ENCODE measurements at places on chromosomes 7 and 10. TPM values are rescaled to one million over a fixed set of nuclear protein-coding genes. Genes with fewer than 3 reads are reported as not detected.

Gene ZNF485
- total RNA-seq = 3.4 TPM

Gene C10orf88
- total RNA-seq = 7.6 TPM

Gene CASTOR2
- total RNA-seq = 11.9 TPM

Gene OR2A42
- total RNA-seq = not detected

Gene SPDYE11
- total RNA-seq = not detected

Gene HOXA1
- total RNA-seq = 0.75 TPM

Gene GHRHR
- total RNA-seq = not detected

DNA sequence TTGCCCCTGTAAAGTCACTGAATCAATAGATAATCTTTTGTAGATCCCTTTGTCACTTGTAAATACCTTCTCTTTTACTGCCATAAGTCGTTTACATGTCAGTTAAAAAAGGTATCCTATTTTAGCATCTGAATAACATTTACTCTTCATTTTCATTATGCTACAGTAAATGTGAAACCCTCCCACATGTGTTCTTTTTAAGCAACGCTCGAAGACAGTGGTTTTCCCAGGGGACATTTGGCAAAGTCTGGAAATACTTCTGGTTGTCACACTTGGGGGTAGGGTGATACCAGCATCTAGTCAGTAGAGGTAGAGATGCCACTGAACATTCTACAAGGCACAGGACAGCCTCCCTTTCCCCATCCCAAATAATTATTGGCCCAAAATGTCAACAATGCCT is 23.7 kb downstream of the ATAD1 start:
- no peak for DNase-seq

DNA sequence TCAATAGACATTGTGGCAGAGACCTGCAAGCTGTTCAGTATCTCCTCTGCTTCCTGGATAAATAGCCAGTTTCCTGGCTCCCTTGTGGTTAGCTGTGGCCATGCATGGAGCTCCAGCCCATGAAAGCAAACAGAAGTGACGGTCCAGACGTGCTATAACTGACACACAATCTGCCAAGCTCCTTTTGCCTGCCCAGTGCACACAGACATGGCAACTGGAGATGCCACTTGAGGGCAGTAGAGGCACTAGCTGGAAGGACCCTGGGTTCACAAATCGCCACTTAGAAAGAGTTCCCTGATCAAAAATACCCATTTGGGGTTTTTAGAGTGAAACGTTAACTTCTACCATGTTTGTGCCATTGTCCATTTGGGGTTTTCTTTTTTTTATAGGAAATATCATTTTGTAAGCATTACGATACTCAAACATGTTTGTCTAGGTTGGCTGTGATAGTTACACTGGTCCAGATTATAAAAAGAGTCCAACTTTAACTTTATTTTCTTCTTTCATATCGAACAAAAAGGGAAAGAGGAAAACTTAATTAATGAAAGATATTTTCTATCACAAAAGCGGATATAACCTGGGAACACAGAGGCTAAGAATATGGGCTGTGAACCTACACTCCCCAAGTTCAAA is 31.3 kb downstream of the KIN start:
- DNase-seq = no peak

DNA sequence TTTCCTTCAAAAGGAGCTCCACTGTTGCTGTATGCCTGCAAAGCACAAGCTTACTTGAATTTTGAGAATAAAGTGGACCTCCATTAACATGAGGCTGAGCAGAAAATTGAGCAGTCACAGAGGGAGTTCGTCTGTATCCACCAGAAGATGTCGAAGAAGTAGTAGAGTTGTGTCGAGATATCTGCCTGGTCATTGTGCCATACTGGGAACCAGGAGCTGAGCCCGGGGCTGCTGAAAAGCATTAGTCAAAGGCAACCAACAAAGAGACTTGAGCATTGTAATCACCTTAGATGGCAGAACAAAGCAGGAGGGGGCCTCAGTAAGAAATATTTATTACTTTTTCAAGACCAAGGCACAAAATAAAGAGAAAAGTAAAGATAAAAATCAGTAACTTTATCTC is 61.5 kb downstream of the PDSS1 start:
- no peak for DNase-seq

DNA sequence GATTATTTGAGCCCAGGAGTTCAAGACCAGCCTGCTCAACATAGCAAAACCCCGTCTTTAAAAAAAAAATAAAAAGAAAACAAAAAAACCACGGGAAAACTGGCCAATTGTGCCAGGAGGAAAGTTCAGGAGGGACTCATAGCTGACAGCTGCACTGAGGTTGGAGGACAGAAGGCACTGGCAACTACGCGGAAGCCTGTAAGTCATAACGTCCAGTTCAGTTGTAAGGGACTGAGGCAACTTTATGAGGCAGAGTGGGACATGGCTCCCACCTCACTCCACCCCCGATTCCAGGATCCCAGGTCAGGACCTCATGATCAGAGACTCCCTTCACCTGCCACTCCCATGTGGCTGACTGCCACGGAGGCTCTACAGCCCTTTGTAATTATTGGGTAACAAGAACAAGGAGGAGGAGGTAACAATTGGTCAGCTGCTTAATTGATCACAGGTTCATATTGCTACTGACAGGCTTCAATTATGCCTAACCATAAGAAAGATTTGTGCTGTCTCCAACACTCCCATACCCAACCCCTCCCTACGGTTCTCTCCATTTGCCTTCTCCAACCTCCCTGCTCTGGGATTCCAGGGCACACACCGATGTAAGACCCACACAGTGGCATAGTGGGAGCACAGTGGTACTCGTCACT is 1.9 kb upstream of the CCL24 start:
- no peak for DNase-seq

- peak; percentile 85 for DNase-seq
Observed at GRCh38 chr7:159012353-159013069, 132.2 kb downstream of the VIPR2 start.

DNA sequence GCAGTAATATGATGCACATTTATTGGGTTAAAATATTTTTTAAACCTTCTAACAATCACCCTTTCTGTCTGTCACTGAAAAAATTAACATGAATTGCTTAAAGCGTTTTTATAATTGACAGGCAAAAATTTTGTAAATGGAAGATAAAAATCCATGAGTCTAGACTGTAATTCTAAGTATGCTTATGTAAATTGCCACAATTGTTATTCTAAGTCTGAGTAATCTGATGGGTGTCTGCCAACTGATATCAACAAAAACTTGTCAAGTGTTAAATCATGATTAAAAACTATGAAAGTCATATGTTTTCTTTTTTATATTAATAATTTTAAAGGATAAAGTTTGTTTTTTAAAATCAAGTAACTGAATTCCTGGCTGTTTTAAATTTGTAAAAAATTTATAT is 208.2 kb downstream of the CDK14 start:
- no peak for DNase-seq

GRCh38 chr10:27531336-27531847 is 27.3 kb downstream of the RAB18 start:
- no peak for DNase-seq

DNA sequence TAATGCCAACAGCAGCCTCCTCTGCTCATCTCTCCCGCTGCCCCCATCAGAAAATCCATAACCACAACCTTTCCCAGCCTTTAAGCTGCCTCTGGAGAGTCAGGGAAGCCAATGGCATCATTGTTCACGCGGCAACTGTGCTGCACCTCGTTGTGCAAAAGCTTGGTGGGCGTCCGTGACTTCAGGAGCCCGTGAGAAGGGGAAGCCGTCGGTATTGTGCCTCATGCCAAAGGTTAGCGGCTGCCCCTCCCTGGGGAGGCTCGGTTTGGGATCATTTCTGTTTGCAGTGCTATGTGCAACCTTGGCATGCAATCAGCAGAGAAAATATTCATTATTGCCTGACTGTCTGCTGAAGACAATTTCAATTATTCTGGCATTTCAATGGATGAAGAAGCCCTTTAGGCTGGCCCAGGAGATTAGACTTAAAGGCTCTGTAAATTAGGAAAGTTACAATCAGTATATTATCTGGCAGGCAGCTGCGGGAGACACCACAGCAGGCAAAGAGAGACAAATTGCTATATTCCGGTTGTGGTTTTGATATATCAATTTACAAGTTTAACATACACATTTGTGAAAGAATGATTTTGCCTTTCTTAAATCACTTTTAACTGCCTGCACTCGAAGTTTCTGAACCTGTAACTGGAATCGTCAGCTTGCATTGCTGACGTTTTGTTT is 244.5 kb downstream of the GATA3 start:
- no peak for DNase-seq

DNA sequence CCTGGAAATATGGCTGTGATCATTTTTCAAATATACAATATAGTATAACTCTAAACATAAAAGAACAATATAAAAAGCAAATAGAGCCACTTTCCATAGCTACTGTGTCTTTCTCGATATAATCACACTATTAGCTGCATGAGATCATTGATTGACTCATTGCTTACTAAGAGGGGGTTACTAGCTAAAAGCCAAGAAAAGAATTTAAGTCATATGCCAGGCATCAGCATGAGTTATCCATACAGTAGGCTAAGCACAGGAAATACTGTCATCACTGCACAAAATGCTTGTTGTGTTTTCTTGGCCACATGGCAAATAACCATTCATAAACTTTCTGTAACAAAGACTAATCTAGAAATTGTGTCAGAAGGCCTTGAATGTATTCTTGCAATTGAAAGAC is 18.8 kb upstream of the ABCB5 start:
- no peak for DNase-seq

- DNase-seq = no peak
Observed at GRCh38 chr7:81150951-81151361, 232.1 kb upstream of the SEMA3C start.

- DNase-seq = no peak
Observed at GRCh38 chr7:116446212-116446855, 53.2 kb upstream of the CAV2 start.

DNA sequence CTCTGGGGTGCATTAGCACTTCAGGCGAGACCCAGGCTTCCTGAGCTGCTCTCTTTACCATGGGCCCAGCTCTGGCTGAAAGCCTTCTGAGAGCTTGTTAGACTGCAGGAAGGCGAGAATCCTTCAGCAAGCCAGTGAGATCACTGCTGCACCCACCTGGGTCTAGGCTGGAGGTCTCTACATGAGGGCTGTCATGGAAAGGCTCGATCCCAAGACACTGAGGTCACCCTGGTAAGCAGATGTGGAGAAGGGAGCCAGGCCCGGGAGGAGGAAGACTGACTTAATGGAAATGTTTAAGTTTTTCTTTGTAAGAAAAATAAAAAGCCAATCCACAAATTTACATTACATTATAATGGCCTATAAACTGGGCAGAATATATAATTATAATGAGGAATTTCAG is 684.5 kb downstream of the TNS3 start:
- DNase-seq = no peak

DNA sequence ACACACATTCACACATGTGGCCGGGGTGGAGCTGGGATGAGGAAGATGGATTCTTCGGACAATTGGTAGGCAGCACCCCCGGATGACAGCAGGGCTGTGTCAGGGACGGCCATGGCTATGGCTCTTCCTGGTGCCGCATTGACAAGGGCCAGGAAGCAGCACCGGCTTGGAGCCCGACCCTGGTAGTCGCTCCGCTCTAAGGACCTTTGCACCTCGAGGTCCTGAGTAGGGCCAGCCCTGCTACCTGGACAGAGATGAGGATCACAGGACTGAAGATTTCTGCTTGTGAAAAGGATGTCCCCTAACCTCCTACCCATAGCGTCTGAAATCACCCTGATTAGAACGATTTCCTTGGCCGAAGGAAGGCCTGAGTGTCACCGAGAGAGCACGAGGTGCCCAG is 134.1 kb downstream of the ADARB2 start:
- no peak for DNase-seq

DNA sequence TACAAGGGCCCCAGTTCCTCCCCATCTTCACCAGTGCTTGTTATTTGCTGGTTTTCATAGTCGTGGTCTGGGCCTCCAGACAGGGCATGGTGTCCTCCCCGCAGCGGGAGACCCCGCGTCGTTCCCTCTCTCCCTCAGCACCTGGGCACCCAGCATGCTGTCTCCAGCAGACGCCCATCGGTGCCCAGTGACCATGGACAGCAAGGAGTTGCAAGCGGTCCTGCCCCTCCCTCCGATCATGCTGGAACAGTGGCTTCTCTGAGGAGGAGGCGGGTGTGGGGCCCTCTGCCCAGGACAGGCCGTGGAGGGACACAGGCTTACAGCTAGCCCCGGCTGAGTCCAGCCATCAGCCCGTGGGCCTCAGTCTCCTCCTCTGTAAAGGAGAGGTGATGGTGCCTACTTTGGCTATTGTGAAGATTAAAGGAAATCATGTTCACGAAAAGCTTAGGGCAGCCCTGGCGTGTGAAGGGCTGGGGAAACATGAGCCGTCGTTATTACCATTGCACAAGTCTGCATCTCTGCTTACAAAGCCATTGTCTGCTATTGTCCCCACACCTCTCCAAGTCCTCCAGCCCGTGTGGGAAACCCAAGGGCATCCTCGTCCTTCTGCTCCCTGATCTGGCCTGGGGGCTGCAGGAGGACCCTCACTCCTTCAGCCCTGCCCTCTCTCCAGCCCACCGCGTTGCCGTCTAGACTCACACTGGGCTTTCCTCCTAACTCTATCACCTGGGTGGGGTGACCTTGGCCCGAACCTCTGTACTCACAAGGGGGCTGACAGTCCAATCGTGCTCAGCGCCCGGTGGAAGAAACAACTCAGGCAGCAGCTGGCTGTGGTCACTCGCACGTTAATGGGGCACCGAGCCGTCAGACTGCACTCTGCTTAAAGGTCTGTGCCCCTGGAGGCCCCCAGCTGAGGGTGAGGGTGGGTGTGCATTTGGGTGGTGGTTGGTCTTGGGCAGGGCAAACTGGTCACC is 29.9 kb downstream of the EN2 start:
- no peak for DNase-seq

GRCh38 chr10:85532773-85533172 is 833.8 kb downstream of the GRID1 start:
- DNase-seq = no peak

DNA sequence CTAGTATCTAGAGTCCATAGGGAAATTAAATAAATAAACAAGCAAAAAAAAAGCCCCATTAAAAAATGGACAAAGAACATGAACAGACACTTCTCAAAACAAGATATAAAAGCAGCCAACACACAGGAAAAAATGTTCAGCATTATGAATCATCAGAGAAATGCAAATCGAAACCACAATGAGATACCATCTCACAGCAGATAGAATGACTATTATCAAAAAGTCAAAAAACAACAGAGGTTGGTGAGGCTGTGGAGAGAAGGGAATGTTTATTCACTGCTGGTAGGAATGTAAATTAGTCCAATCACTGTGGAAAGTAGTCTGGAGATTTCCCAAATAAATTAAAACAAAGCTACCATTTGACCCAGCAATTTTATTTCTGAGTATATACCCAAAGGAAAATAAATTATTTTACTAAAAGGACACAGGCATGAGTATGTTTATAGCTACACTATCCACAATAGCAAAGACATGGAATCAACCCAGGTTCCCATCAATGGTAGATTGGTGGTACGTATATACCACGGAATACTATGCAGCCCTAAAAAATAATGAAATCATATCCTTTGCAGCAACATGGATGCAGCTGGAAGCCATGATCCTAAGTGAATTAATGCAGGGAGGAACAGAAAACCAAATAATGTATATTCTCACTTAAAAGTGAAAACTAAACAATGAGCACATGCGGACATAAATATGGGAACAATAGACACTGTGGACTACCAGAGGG is 366.5 kb upstream of the SEMA3C start:
- DNase-seq = no peak

Measured in upper lobe of right lung (tissue), 1 donor.